ENCODE measurements at places on chromosomes 6 and 20. TPM values are rescaled to one million over a fixed set of nuclear protein-coding genes. Genes with fewer than 3 reads are reported as not detected.

Gene ACSS1
- total RNA-seq: 10.5 TPM

Gene IMPG1
- 0.22 TPM for total RNA-seq

Gene TSBP1
- not detected for total RNA-seq

Gene MEP1A
- not detected for total RNA-seq

Gene WFDC2
- total RNA-seq: 0.13 TPM

Gene HFE
- 3.1 TPM for total RNA-seq

Gene BPIFB1
- not detected for total RNA-seq

Gene INSM1
- 0.04 TPM for total RNA-seq

Gene OR2H2
- not detected for total RNA-seq

Gene SAMD5
- 2.2 TPM for total RNA-seq

Gene TTLL9
- total RNA-seq: 0.09 TPM

Gene PTGIS
- total RNA-seq: 23.8 TPM

Gene ATAT1
- 5.6 TPM for total RNA-seq

Gene TSPO2
- total RNA-seq: 0.22 TPM

Gene RAE1
- total RNA-seq: 19.9 TPM

Gene STMND1
- not detected for total RNA-seq

Gene TINAG
- 0.04 TPM for total RNA-seq

Gene MYO6
- 4.0 TPM for total RNA-seq

Gene GPRC6A
- total RNA-seq: not detected

Gene KCNK15
- total RNA-seq: 0.27 TPM

Data from muscle of leg (tissue), 16 donors.